ENCODE measurements at places on chromosomes 6 and 20.

DNA sequence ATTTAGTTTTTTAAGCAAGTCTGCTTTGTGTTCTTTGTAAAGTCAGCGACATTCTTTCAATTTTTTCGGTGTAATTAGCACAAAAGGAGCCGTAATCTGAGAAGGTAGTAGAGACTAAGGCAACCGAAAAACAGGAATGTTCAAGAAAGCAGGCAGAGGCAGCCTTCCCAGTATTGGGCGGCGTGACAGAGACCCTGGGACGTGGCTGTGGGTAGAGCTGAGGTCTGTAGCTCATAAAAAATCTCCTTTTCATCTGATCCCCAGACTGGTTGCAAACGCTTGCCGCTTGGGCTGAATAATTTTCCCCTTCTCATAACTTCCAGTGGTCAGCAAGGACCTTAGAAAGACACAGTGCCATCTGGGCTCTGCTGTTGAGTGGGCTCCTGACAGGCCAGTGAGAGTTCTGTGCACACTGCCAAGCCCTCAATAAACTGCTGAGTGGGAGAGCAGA lies 30.8 kb downstream of the GNAS start:
- DNase-seq: no peak

- DNase-seq: no peak
These were observed 47.2 kb downstream of the RGS17 start for GRCh38 chr6:153083869-153084268.

DNA sequence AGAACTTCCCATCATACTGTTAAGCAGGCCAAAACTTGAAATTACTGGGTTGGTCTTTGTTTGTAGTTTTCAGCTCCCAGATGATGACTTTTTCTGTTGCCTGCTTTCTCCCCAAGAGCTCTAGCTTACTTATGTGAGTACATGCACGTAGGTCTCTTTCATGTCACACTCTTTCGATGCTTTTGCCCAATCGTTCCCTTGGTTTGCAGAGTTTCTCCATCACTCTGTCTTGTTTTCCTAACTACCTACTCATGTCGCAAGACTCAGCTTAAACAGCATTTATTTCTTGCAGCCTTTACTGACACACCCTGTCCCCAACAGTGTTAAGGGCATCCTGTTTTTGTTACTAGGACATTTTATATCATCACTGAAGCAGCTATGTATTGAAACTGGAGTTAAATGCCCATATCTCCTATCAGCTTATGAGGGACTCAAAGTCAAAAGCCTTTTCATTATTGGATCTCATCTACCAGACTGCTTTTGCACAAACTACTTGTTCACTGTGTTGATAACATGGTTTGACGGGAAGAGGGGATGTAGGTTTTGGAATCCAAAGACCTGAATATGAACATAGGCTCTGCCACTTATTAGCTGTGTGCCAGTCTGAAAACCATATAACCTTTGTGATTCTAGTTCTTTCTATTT lies 2.9 kb downstream of the ARG1 start:
- DNase-seq: no peak

- DNase-seq: no peak
These were observed 82.4 kb downstream of the RNF144B start for GRCh38 chr6:18469536-18469935.

- DNase-seq: no peak
These were observed 76.6 kb upstream of the VGLL2 start for GRCh38 chr6:117188627-117189201.

GRCh38 chr6:52077180-52077884 lies 10.1 kb downstream of the PKHD1 start:
- DNase-seq: no peak

DNA sequence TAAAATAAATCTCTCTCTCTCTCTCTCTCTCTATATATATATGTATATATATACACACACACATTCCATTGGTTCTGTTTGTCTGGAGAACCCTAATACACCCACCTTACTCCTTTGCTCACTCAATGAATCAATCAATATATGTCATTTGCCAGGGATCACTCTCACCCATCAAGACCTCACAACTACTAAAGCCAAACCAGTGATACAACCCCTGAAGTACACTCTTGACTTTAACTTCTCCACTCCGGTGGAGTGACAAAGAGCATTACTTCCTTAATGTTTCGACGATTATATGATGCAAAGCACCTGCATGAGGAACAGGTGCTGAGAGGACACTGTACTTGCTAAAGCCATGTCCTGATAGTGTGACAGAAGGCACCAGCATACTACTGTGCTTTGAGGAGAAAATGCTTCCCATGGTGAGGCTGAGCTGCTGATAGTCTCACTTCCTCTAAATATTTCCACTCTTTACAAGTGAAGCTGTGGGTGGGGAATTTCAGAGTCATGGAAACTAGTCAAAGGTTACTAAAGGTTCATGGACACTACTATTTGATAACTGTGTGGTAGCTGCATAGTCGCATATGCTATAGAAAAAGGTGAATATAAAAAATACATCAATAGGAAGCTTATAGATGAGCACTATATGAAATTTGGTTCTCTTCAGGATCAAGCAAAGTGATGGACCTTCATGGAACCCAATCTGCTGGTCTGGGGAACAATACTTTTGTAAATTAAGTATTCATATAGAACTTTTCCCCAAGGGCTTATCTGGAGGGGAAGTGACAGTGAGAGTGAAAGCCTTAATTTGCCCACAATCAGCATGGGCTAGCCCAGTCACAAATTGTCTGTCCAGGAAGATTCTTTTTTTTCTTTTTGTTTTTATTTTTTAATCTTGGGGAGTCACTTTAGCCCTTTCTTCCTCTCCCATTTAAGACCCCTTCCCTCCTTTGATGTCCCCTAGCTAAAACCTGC lies 141.9 kb upstream of the NEDD9 start:
- DNase-seq: no peak

DNA sequence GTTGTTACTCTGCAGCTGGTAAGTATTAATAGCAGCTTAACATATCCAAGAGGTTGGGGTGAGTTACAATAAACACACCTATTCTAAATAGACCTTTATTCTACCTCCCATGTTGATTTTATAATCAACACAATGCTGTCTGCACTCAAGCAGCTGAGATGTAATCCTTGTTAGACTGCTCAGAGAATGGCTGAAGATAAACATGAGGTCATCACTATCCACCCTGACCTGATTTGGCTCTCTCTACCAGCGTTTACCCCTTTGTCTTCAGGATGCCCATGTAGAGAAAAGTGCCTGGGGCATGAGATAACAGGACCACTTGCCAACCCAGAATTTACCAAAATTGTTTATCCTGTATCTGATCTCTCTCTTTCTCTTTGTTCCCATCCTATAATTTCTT lies 220.7 kb upstream of the DEFB112 start:
- no peak for DNase-seq

- no peak for DNase-seq
These were observed 454.6 kb upstream of the MARCKS start for GRCh38 chr6:113402544-113402943.

DNA sequence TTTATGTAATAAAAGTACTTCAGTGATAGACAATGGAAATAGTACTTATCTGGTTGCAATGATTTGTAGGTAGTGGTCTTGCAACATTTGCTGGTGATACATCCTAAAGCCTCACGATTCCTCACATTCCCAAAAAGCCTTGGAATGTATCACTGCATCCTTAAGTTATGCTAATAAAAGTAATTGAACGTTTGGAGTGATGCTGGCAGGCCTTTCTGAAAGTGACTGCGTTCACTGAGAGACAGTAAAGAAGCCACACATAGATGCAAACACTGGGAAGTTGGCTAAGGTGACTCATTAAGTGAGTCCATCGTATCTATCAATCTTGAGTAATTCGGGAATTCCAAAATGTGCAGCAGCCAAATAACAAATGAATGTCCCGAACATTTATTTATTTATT lies 444.1 kb upstream of the SOX4 start:
- no peak for DNase-seq

GRCh38 chr6:52610745-52611355 lies 34.0 kb upstream of the TRAM2 start:
- DNase-seq: no peak

- DNase-seq: no peak
These were observed 72.0 kb upstream of the BACH2 start for GRCh38 chr6:90368601-90369000.

GRCh38 chr6:2875359-2876191 lies 27.5 kb downstream of the SERPINB9 start:
- no peak for DNase-seq

DNA sequence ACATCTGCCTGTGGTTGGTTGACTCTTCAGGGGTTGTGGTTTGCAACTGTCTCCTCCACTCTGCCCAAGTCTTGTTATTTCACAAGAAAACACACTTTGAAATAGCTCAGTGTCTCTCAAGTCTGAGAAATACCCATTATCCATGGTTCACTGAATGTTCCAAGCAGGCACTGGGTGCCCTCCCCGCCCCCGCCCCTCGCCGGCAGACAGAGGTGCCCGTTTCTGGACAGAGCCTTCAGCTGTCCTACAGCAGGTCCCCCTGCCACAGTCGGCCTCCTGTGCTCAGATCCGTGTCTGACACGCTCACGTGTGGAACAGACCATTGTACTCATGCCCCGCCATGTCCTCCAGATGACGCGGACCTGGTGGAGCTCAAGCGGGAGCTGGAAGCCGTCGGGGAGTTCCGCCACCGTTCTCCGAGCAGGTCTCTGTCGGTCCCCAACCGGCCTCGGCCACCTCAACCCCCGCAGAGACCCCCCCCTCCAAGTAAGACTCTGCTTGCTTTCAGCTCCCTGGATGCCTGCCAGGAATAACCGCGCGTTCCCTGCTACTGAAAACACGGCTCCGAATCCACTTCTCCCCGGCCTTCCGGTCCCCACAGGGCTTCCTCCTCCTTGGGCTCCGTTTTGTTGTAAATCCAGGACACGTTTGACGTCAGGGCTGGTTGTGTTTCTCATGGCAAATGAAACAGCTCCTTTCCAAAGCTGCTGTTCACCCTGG lies 81.4 kb downstream of the SERAC1 start:
- DNase-seq: no peak

DNA sequence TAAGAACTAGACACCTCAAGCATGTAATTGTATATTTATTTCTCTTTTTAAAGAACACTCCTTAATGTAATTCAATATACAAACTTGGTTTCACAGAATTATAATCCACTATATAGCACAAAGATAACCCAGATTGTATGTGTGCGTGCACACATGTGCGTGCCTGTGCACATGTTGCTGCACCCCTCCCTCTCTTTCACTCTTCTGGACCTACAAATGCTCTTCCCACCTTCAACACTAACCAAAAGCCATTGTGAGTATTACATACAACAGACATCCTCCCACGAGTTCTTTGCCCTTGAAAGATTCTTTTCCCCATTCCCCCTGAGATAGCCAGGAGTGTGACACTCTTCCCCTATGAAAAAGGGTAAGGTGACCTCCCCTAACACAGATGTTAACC lies 193.5 kb downstream of the HIVEP2 start:
- DNase-seq: no peak

DNA sequence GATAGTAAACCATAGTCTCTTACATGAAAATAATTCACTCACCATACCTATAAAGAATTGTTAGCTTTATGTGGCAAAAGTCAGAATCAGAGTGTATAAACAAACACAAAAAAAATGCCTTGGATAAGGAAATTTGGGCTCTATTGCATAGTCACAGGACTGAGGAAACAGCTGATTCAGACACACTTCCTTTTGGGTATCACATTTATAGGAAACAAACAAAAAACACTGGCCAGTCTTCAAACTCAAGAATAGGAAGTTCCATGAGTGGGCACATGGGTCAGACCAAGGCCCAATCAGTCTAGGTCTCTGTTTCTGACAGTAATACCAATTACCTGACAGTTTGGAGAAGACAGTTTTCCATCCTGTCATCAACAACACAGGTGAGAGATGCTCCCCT lies 8.0 kb downstream of the SLC18B1 start:
- DNase-seq: no peak

DNA sequence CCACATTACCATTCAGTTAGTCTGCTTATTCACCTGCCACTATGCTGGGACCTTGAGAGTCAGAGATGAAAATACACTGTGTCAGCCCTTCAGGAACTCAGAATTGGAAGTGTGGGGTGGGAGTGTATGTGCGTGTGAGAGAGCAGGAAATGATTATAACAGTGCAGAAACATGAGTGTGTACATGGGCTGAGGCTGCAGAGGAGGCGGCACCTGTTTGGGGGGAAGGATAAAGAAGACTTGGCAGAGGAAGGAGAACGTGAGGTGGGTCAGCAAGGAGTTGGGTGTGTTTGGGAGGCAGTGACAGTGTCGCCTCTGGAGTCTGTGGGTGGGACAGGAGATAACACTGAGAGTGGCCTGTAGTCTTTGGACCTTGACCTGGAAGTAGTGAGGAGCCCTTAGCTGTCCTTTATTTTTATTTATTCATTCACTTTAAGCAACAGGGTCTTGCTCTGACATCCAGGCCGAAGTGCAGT lies 3.1 kb downstream of the CHMP4B start:
- no peak for DNase-seq

GRCh38 chr6:125631165-125631564 lies 118.3 kb upstream of the HEY2 start:
- no peak for DNase-seq

GRCh38 chr20:42565235-42565995 lies 624.3 kb downstream of the PTPRT start:
- DNase-seq: no peak

GRCh38 chr6:56852260-56853010 lies 102.5 kb upstream of the BEND6 start:
- no peak for DNase-seq

GRCh38 chr6:131258816-131259476 lies 123.7 kb downstream of the AKAP7 start:
- no peak for DNase-seq

DNA sequence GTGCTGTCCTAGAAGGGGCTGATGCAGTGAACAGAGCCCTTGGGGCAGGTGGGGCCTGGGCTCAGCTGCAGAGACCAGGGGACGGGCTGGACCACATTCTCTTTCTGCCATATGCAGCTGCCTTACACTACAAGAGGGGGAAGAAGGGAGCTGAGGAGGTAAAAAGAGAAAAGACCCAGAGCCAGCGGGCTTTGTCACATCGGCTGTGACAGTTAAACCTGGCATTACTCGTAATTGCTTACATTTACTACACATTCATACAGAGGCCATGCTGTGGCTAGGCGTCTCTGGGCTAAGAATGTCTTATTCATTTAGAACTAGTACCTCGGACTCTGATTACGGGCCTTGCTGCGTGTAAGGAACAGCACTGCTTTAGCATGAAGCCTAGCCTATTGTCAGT lies 12.8 kb upstream of the MAS1L start:
- DNase-seq: no peak

DNA sequence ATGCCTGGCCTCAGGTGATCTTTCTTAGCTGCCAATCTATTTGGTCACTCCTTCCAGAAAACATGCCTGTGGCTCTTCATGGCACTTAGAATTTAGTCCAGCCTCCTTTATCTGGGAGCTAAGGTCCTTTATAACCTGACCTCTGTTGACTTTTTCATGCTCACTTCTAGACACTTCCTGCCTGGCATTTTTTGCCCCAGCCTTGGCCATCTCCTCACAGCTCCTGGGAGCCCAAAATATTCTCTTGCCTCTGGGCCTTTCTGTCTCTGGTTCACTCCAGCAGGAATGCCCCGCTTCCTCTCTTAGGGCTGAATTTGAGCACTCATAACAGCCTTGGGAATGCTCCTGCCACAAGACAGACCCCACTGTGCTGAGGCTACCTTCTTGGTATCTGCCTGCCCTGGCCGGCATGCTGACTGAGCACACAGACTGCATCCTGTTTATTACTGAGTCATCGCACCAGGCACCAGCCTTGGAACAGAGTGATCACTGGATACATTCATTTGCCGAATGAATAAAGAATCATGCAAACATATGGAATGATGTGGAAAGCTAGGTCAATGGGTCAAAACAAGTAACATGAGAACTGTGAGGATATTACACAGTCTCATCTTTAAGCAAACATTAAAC lies 5.8 kb upstream of the EEF1E1 start:
- no peak for DNase-seq
